ENCODE measurements at places on chromosomes 3 and 15.

GRCh38 chr3:53191836-53192480, 30.9 kb downstream of the PRKCD start:
- DNase-seq = no peak

- no peak for DNase-seq
These were observed 4.1 kb downstream of the SV2B start for GRCh38 chr15:91104111-91104510.

DNA sequence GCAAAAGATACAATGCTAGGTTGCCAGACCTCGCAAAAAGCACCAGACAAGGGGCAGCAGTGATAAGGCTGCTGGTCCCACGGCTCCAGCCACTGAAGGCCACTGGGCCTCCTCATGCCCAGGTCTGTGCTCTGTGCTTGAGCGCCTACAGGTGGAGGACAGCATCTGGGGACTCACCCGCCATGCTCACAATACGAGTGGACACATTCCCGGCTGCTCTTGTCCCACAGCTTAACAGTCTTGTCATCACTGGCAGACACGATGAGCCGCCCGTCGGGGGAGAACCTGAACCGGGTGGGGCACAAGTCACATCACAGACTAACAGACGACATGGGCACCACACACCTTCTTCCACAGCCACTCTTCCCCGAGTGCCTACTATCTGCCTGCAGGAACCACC, 7.4 kb downstream of the POC1A start:
- DNase-seq = no peak

GRCh38 chr3:159080821-159081220, 279.0 kb downstream of the MFSD1 start:
- DNase-seq = no peak

- no peak for DNase-seq
These were observed 45.2 kb downstream of the RYK start for GRCh38 chr3:134205451-134205850.

DNA sequence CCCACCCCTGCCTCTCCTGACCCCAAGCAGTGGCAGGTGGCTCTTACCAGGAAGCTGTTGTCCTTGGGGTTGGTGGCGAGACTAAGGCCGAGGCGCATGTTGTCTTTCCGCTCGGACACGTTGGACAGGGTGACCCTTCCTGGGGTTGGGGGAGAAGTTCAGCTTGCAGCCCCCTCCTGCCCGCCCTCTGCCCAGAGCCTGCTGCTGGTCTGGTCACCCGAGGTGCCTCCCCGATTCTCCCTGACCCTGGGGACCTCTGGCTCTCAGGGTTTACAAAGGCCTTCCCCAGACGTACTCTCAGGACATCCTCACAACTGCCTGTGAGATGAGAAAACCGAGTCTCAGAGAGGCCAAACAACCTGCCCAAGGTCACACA, 67.3 kb downstream of the ITGA11 start:
- no peak for DNase-seq

DNA sequence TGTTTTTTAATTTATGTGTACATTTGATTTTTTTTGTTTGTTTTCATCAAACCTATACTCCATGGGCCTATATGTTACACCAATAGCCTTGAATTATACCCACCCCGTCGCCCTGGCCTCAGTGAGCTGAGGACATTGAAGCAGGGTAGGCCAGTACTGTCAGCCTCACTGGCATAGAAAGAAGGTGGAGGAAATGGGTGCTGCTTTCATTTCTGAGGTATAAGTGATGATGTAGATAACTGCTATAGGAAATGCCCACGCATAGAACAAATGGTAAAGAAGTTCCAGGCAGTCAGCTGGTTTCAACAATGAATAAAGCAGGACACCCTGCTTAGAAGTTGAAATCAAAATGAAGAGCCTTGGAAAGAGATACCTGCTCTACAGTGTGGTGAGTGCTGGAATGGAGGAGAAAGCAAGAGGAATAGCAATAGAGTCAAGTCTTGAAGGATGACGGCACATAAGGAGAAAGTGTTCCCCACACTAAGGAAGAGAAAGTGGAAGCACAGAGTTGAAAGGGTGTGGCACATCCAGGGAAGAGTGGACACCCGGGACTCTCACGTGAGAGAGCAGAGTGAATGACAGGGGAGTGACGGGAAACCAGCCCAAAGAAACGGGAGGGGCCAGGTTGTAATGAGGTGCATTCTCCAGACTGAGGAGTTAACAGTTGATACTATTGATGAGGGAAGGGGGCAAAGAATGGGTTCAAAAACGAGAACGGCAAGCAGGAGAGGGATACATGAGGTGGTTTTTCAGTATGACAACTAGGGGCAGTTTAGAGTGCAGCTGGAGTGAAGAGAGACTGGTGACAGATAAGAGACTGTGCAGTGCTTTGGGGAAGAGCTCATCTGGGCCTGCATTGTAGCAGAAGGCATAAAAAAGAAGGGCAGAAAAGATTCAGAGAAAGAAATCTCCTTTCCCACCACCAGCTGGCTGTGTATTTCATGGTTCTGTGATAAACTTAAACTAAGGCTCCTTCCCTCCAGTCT, 70.5 kb downstream of the KLHL25 start:
- DNase-seq = peak; percentile 83

GRCh38 chr3:48301800-48302166, 31.7 kb downstream of the SPINK8 start:
- DNase-seq = no peak

DNA sequence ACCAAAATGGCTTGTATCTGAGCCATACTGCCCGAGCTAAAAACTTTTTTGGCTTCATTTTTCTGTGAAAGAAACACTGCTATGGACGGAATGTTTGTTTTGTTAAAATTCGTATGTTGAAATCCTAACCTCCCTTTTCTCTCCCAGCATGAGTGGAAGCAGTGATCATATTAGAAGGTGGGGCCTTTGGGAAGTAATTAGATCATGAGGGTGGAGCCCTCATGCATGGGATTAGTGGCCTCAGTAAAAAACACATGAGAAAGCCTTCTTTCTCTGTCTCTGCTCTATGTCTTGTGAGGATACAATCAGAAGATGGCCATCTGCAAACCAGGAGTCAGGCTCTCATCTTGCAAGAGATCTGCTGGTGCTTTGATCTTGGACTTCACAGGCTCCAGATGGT, 7.4 kb upstream of the FNDC3B start:
- DNase-seq = no peak

- no peak for DNase-seq
These were observed 33.3 kb downstream of the CMTM6 start for GRCh38 chr3:32469151-32469874.

- DNase-seq = peak; percentile 66
These were observed 239.7 kb upstream of the BHLHE40 start for GRCh38 chr3:4739289-4740236.

DNA sequence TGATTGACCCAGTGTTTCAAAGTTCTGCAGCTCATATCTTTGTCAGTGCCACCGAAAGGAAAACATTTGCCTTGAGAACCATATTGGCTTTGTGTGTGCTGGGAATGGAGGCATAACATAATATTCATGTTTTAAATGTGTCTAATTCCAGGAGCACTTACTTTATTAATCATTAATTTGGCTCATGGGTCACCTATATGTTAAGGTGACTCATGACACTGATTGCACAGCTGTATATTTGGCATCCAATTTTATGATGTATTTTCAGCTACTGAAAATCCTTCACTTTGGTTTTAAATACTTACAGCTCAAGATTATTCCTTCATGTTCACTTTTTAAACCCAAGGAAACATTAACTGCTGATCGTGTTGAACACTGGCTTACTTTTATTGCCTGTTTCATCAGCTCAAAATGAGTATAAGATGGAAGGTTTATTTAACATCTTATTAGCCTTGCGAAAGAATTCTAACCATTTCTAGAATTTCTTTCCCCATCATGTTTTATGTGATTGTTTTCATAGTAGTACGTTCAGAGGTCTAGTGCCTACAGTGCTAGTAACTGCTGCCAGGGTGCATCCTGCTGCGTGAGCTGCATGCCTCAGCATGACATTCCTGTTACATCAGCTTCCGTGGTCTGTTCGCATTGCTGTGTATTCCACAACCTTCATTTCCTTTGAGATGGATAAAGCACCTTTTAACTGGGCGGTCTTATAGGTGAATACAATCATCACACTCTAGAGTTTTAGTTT, 63.7 kb downstream of the LRCH3 start:
- no peak for DNase-seq

DNA sequence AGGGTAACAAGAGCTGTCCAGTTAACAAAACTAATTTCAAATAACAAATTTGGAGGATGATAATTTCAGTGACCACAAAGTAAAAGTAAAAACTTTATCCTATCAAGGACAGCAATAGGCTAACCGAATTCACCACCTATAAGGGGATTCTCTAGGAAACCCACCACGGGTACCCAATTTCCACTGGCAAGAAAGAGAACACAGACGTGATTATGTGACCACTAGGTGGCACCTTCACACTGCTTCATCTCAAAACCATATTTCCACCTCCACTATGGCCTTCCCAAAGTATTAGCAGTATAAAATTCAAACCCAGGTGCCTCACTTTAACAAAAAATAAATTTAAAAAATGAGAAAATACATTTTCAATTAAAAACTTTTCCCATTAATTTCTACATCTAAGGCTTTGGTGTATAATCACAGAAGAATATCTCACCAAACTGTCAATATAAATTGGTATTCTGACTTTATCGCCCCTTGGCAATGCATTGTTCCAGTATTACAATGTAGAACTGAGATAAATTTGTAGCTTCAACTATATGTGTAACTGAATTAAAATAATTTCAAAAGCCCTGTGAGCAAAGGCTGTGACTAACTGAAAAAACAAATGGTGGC, 96.5 kb downstream of the FSIP1 start:
- DNase-seq = peak; percentile 15

DNA sequence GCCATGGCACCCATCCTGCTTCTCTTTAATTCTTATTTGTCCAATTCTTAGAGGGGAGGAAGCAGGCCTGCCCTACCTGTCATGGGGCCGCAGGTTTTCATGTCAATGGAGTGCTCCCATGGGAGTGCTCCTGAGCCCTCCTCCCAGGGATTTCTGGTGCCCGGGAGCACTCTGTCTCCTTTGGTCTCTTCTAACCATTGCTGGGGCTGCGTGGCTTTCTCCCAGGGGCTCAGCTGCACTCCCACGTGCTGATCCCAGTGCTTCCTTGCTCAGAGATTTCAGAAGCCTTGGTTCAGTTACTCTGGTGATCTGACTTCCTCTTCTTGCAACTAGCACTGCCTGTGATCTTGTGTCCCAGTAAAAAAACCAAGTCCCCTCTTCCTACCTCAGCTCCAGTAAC, 68.0 kb upstream of the ARL8B start:
- no peak for DNase-seq

DNA sequence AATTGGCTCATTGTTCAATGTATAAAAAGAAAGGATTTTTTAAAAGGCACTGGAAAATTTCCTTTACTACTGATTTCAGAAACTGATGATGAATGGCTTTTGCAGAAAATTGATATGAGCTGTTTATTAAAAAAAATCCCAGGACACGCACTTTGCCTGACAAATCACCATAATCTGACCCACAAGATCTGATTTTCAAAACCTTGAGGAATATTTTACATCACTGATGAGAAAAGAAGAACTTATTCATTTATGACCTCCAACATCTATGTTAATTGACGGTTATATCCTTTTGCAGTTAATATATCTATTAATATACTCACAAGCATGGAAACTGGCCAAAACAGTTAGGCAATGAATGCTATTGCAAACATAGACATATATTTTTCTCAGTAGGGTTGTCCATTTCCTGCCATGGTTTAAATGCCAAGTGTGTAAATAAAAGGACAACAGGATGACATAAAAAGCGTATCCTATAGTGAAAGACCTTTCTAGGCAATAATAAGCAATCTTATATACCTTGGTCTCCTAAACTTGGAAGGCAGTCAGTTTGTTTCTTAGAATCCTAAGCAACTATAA, 109.7 kb upstream of the SLC7A14 start:
- no peak for DNase-seq

DNA sequence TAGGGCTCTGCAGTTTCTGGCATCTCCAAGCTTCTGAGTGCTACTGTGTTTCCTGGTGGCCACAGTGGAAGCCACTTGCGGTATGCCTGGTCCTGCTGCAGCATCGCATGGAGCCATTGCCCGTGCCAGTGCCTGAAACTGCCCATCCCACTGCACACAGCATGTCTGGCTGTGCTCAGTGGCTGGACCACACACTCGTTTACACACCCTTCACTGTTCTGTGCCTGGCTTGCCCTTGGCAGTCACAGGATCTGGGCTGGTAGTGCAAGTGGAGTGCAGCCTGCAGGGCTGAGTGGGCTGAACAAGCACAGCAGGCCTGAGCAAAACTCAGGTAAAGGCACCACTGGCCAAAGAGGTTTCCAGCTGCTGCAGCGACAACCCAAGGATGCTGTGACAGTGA, 600.0 kb downstream of the SI start:
- no peak for DNase-seq

DNA sequence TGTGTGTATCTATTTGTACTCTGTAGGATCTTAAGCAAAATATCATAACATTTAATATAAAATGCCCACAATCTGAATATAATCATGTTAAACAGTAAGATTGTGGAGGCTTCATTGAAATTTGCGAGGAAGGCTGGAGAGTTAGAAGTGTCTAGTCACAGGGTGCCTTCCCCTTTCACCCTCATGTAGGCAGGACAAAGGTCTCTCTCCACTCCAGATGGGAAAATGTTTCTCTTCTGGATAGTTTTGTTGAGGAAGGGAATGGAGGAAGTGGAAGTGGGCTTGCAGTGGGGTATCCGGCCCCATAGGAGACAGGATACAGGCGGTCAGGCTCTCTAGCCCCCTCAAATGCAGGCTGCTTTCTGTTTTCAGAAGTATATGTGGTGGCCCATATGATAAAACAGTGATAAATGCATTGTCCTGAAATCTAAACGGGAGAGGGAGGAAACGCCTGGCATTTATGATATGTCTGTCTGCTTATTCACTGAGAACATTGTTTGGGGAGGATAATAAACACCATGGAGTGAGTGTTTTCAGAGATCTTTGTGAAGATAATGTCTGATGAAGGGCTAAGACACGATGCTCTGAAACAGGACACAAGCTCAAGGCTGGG, 13.3 kb upstream of the MYZAP start:
- DNase-seq = no peak

Data from CD4-positive, alpha-beta T cell treated with Interferon alpha-2 for 1 hour (primary cell).